ENCODE measurements at places on chromosomes 12 and 14.
A peak's percentile ranks its signal among the peaks of the same experiment; 100 is the strongest.

DNA sequence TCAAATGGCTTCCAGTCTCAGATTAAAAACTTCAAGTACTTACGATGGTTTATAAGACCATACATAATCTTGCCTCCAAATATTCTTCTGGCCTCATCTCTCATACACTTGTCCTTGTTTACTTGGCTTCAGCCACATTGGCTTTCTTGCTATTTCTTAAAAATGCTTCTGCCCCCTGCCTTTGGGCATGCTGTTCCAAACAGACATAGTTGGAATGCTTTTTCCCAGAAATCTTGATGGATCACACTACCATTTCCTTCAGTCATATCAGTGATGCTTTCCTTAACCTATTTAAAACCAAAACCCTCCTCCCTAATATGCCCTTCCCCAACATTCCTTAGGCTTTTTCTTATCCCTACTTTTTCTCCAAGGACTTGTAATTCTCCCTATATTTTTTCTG is 74.4 kb upstream of the PAWR start:
- no peak for DNase-seq

DNA sequence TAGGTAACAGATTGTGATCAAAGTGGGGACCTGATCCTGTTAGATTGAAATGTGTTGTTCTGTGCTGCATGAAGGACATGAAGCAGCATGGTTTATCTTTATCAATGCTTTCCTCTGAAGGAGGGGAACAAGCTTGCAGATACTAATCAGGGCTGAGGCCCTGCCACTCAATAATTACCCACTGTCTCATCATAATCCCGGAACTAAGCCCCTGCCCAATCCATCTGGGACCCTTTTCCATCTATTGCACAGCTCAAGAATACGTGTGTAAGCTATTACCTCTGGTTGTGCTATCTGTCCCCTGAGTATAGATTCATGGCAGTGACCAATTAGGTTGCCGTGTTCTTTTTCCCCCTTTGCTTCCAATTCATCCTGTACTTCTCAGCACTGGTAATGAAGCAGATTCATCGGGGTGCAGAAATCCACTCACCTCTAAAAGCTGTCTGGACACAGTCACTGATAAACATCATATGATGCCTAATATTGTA is 67.8 kb downstream of the OTX2 start:
- DNase-seq, result no peak

DNA sequence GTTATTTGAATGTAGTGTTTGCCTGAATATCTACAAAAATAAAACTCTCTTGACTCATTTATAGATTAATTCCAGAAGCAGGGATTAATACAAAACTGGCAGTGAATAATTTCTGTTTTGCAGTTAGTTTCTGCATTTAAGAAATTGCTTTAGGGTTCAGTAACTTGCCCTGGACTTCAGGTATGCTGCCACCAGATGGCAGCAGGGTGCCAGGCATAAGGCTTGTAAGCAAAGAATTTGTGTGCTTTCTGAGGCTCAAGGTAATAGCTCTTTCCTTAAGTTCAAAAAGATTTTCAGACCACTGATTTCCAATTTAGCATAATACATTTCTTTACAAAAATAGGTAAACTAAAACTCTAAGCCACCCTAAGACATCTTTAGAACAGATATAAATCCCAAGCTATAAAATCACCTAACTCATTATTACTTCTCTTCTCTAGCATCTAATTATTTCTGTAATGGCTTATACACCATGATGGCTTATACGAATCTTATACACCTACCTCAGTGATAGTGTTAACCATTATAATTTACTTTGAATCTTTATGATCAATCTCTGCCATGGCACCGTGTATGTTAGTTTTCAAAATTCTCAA is 398.3 kb downstream of the APAF1 start:
- DNase-seq, result peak; percentile 64

GRCh38 chr14:32417956-32418552 is 89.0 kb downstream of the AKAP6 start:
- DNase-seq, result no peak
